ENCODE measurements at places on chromosomes 16 and 17. TPM values are rescaled to one million over a fixed set of nuclear protein-coding genes. Genes with fewer than 3 reads are reported as not detected.
A peak's percentile ranks its signal among the peaks of the same experiment; 100 is the strongest.

- H3K4me3 ChIP-seq: no peak overlapping the region
- DNase-seq: no peak
- H3K27me3 ChIP-seq: no peaks in the 10 kb centered on the region
- H3K4me1 ChIP-seq: no peaks in the 10 kb centered on the region
- H3K27ac ChIP-seq: no peak overlapping the region
Measured at GRCh38 chr16:49524216-49524946, 150.8 kb downstream of the C16orf78 start.

DNA sequence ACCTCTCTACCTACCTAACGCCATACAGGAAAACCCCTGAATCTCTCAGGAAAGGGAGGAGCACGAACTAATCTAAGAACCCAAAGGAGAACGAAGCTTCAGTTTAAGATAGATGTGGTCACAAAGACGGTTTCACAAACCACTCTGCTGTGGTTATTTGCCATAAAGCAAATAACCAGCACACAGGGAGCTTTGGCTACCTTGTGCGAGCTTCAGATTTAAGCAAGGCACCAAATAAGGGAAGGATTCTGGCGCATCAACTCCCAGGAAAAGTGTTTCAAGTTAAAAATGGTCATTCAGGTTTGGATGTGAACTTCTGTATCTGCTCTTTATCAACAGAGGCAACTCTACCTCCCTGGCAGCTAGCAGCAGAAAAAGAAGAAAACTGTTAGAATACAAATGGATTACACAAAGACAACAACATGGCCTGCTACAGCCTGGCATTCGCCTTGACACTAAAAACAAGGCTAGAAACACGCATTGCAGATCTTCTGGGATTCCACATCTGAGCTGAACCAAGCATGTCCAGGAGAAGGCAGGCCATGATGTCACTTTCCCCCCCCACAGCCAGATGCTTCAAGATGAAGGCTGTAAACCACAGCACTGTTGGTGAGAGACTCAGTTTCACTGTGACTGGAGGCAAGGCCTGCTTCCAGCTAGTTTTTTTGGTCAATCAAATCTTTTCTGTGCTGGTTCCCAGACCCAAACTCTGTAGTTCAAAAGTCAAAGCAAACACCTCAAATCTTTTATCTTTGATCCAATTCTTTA, 43.6 kb downstream of the SMG6 start:
- H3K27me3 ChIP-seq: no peaks in the 10 kb centered on the region
- DNase-seq: peak; percentile 60
- peak overlapping the region; percentile 36 for H3K4me3 ChIP-seq
- no peaks in the 10 kb centered on the region for H3K36me3 ChIP-seq
- peaks cover 65% of the 10 kb centered on the region for H3K4me1 ChIP-seq

- no peaks in the 10 kb centered on the region for H3K36me3 ChIP-seq
- DNase-seq: no peak
- no peaks in the 10 kb centered on the region for H3K4me1 ChIP-seq
- H3K4me3 ChIP-seq: no peak overlapping the region
Measured at GRCh38 chr17:63295288-63295687, 150.8 kb downstream of the CYB561 start.

The EMP2 gene
- polyA plus RNA-seq: not detected

The KCNG4 gene
- polyA plus RNA-seq: not detected

Data from naive thymus-derived CD4-positive, alpha-beta T cell (primary cell).